ENCODE measurements at places on chromosomes 16 and 17. TPM values are rescaled to one million over a fixed set of nuclear protein-coding genes. Genes with fewer than 3 reads are reported as not detected.

The C17orf113 gene
- 3.9 TPM for total RNA-seq

GRCh38 chr17:6894206-6894528 lies 62.6 kb upstream of the TEKT1 start:
- DNase-seq: no peak

- DNase-seq: peak; percentile 63
Observed at GRCh38 chr17:8697323-8697741, 47.3 kb downstream of the CCDC42 start.

- DNase-seq: no peak
Observed at GRCh38 chr16:53456625-53457024, 22.4 kb downstream of the RBL2 start.

DNA sequence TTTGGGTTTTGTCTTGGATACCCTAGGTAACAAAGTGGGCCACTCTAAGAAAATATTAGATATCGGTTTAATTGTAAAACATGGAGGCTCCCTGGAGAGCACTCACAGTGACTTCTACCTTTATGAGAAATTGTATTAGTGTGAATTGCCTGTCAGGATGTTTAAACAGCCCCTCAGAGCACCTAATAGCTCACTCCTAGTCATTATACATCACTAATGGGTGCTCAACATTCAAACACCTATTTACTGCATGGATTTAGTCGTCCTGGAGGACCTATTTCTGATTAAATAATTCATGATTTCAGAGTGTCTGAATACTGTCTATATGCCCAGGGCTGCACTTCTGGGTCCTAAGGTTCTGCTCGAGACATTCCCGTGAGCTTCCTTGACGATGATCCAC lies 430.2 kb upstream of the EEF2KMT start:
- no peak for DNase-seq

GRCh38 chr17:51071556-51071955 lies 49.1 kb downstream of the SPAG9 start:
- DNase-seq: no peak

DNA sequence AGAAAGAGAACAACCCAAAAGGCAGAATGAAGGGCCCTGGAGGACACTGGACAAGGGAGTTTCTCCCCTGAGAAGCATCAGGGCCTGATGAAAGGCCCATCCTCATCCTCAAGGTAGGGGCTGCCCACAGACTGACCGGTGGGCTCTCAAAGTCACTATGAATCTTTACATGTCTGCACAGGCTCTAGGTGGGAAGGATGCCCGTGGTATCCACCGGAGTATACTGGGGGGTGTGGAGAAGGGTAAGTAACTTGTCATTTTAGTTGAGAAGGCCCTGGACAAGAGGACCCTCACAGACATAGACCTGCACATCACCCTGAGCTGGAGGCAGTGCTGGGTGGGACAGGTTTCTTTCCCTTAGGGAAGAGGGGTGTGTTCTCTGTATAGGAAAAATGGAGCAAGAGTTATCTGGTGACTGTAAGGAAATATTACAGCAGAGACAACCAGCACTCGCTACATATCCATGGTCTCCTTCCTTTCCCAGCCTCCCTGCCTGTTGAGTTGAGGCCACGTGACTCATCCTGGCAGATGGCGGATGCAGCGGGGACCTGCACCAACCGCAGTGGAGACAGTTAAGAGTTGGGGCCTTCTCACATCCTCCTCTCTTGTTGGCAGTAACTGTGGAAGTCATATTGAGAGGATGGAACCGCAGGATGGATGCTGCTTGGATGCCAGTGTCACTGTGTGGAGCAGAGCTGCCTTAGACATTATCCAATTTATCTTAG lies 45.6 kb upstream of the KCNJ12 start:
- DNase-seq: no peak

GRCh38 chr16:57301126-57301817 lies 16.8 kb upstream of the PLLP start:
- DNase-seq: peak; percentile 47

DNA sequence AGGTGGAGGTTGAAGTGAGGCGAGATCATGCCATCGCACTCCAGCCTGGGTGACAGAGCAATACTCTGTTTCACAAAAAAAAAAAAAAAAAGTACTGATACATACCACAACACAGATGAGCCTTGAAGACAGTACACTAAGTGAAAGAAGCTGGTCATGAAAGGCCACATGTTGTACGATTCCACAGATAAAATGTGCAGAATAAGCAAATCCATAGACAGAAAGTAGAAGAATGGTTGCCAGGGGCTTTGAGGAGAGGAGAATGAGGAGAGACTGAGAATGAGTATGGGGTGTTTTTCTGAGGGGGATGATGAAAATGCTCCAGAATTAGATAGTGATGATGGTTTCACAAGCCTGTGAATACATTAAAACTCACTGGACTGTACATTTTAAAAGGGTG lies 155.6 kb upstream of the PSMD7 start:
- DNase-seq: no peak

DNA sequence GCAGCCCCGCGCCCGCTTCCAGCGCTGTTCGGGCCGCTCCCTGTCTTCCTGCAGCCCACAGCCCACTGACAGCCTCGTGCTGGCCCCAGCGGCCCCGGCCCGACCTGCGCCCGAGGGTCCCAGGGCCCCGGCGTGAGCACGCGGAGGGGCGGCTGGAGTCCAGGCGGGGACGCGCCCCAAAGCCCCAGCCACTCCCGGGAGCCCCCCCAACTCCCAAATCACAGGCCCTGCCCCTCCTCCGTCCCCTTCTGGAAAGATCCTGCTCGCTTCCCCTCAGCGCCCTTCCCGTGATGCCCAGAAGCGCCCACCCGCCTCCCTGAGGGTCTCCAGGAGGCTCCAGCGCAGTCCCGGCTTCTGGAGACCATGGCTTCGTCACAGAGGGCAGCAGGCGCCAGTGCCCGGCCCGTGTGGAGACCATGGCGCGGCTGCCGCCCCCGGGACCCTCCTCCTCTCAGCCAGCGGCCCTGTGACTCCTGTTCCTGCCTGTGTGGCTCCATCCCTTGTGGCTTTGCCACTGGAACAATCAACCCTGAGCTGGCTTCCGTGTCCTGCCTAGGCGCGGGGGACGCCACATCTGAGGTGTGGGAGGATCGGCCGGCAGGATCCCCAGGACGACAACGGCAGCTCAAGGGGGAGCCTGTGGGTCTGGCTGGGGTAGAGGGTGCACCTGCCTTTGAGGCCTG lies 3.9 kb downstream of the UTS2R start:
- no peak for DNase-seq

GRCh38 chr16:30663820-30664219 lies 5.6 kb downstream of the FBRS start:
- peak; percentile 30 for DNase-seq

DNA sequence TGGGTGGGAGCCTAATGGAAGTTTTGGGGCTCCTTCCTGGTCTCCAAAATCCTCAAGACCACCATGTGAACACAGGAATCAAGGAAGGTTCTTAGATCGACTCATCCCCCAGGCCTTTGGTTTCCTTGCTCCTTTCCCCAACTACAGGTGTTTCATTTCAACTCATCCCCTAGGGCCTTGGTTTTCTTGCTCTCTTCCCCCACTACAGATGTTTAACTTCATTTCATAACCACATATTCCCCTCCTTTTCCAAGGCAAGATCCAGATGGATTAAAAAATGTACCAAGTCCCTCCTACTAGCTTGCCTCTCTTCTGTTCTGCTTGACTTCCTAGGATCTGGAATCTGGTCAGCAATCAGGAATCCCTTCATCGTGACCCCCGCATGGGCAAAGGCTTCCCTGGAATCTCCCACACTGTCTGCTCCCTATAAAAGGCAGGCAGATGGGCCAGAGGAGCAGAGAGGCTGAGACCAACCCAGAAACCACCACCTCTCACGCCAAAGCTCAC lies at the start of gene CCL11:
Gene CCL11 (plus strand): TSS at position 457 of the 507 bp plus-strand sequence. CDS start 67 bp downstream, outside the sequence.
- no peak for DNase-seq

GRCh38 chr17:40932608-40933007 lies 4.8 kb downstream of the KRT23 start:
- no peak for DNase-seq

The ABCC12 gene
- not detected for total RNA-seq

DNA sequence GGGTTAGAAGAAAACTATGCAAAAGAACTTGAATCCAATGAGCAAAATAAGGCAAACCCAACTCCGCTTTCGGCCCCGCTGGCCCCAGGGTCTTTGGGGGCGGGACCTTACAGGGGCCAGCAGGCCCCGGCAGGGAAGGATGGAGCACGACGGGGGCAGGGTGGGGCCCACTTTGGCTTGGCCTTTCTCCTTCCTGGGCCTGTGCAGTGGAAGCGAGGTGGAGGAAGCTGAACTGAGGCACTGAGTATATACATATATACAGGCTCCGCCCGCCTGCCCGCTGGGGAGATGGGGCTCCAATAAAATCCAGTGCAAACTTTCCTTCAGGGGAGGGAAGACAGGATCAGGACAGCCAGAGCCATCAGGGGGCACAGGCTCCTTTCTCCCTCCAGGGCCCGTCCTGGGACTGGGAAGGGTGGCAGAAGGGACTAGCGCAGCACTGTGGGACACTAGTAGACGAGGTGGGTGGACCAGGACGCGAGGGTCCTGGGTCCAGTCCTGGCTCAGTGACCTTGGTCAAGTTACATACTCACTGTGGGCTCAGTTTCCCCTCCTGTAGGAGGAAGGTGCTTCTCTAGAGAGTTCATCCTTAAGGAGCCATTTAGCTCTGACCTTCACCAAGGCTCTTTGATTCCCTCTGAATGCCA lies 20.9 kb upstream of the MPO start:
- no peak for DNase-seq

DNA sequence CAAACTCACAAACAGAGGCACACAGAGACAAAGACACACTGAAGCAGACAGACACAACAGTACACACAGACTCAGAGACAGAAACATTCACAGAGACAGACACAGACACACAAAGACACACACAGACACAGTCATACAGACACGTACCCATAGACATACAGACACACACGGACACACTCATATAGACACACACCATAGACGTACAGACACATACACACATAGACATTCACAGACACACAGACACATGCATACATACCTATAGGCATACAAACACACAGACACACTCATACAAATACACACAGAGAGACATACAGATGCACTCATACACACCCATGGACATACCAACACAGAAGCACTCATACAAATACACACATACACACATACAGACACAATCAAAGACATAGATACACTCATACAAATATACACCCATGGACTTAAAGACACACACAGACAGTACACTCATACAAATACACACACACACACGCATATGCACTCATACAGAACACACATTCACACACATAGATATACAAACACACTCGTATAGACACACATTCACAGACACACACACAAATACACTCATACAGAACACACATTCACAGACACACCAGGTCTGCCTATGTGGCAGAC lies 19.9 kb upstream of the MRTFB start:
- DNase-seq: no peak

DNA sequence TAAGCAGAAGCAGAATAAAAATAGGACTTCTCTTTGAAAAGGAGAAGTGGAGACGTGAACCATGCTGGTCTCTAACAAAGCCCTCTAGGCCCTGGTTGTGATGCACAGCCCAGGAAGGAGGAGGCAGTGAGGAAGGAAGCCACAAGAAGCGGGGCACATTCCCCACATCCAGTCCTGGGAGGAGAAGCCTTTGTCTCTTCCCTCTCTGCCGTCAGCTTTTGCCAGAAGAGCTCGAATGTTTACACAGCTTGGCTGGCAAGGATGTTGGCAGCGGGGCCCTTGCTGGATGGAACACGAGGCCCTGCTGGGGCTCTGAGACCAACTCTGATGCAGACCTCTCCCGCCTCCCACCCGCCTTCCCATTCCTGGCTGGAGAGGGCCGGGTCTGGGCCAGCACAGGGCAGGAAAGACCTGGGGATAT lies 91.3 kb downstream of the MAF start:
- no peak for DNase-seq

The CBX2 gene
- 4.7 TPM for total RNA-seq

- peak; percentile 20 for DNase-seq
Observed at GRCh38 chr17:42618442-42619150, 9.1 kb downstream of the TUBG1 start.

- no peak for DNase-seq
Observed at GRCh38 chr17:27384726-27385125, 71.5 kb upstream of the KSR1 start.

The CAPNS2 gene
- 0.53 TPM for total RNA-seq

DNA sequence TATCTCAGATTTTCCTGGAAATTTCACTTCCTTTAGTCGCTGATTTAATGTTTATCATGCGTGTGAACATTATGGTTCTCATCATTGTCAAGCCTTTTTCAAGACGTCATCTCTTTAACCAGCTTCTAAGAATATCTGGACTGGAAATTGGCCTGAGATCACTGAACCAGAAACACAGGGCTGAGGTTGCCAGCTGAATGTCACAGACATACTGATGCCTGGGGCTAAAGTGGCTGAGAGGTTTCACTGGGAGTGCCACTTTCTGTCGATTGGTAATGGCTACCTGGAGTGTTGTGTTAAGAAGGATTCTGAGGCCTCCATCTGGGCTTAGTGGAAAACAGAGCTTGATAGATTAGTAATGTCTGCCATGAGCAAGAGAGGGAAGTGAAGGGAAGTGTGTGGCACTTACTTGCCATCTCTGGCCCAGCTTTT lies 54.2 kb downstream of the CRISPLD2 start:
- no peak for DNase-seq

The HIGD1B gene
- total RNA-seq: 5.6 TPM

All from ovary (tissue), 10 donors.